Activated naive CD8-positive, alpha-beta T cell treated with anti-CD3 and anti-CD28 coated beads for 36 hours (primary cell): ENCODE measurements at places on chromosomes 16 and 17.

- peak; percentile 57 for DNase-seq
These were observed at the start of gene CRYM for GRCh38 chr16:21277927-21278706. TSS of gene CRYM (minus strand) at chr16:21278290. CDS start at chr16:21278251, 39 bp downstream.

DNA sequence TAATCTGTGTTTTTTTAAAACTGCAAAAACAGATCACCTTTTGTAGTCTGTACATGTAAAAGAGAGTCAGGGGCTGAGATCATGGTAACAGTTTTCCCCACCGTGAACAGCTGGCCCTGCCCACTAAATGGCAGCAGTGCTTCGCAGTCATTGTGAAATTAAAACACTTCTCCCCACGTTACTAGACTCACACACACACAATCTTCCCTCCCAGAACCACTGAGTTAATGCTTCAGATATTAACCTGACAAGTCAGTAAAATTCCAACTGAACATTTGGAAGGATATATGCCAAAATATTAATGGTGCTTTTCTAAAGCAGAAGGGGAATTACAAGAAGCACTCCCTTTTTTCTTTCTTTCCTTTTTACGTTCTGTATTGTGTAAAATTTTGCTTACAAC, 1.2 kb upstream of the CD300LG start:
- DNase-seq: no peak

DNA sequence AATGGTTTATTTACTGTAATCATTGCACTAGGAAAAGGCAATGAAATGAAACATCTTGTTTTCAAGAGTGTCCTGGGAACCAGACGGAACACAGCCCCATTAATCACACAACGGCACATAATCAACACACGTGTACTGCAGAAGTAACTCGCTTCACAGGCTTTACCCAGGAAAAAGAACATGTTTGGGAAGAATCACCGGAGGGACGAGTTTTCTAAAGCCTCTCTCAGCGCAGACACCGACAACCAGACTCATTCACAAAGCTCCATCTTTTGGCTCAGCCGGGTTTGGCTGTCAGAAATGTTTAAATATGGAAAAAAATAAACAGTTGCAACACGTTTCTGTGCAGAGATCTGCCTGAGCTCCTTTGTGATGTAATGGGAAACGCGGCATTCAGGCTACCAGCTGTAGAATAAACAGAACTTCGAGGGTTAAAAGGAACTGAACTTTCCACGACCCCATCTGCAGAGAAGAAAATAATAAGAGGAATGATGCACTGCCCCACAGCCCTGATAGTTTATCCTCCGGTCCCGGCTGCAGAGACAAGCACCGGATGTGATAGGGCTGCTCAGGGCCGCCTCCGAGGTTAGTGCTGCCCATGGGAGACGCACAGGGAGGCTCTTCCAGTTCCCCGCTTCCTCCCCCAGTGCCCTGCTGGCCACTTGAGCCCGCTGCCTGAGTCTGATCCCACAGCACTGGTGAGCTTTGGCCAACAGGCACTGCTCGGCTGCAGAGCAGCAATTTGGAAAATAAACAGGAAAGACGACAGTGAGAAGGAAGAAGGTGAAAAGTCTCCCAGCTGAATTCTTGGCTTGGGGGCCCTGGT, 119.8 kb downstream of the HIC1 start:
- DNase-seq: no peak

- DNase-seq: no peak
These were observed 3.1 kb downstream of the MAF start for GRCh38 chr16:79597277-79598062.

DNA sequence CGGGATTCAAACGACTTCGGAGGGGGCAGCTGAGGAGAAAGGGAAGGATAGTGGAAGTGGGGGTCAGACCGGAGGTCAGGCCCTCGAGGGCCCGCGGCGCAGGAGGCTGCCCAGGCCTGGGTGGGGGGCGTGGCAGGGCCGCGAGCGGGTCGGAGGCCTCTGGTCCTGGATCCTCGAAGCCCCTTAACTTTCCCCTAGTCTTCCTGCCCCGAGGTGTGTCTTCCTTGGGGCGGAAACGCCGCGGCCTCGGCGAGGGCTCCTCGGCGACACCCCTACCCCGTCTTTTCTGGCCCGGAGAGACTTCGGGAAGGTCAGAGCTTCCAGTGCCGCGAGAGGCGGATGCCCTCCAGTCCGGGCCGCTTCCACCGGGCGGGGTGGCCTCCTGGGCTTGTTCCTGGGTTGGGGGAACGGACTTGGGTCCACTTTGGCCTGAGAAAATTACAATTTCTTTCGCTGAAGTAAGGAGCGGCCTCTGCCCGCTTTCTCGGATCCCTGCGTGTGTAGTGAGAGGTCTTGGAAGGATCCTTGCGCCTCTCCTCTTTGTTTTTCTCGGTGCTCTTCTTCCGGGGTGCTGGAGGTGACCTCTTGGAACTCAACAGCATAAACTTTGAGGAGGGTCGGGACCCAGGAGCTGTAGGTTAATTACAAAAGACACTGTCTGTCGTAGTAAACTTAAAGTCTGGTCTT, 491 bp downstream of the IST1 start:
- DNase-seq: no peak

- DNase-seq: no peak
These were observed 293.1 kb downstream of the HS3ST3B1 start for GRCh38 chr17:14593956-14594355.

- DNase-seq: no peak
These were observed 23.7 kb downstream of the ARSG start for GRCh38 chr17:68314916-68315535.

- no peak for DNase-seq
These were observed 70.1 kb upstream of the CREBBP start for GRCh38 chr16:3950343-3951193.

- DNase-seq: no peak
These were observed 9.2 kb upstream of the MSLN start for GRCh38 chr16:751152-752006.

GRCh38 chr17:3766779-3767178, 34.2 kb downstream of the ITGAE start:
- no peak for DNase-seq

GRCh38 chr17:36197387-36197703, 787 bp upstream of the CCL3L1 start:
- DNase-seq: no peak

- peak; percentile 39 for DNase-seq
These were observed 17.6 kb upstream of the SSTR5 start for GRCh38 chr16:1054660-1055556.

- no peak for DNase-seq
These were observed 32.1 kb downstream of the PRKAR1A start for GRCh38 chr17:68544111-68544915.

GRCh38 chr17:21190078-21190477, 23.9 kb downstream of the TMEM11 start:
- no peak for DNase-seq

GRCh38 chr17:19369846-19370492, 7.4 kb upstream of the B9D1 start:
- DNase-seq: no peak

GRCh38 chr17:10018461-10018891, 113.4 kb upstream of the RCVRN start:
- DNase-seq: no peak

DNA sequence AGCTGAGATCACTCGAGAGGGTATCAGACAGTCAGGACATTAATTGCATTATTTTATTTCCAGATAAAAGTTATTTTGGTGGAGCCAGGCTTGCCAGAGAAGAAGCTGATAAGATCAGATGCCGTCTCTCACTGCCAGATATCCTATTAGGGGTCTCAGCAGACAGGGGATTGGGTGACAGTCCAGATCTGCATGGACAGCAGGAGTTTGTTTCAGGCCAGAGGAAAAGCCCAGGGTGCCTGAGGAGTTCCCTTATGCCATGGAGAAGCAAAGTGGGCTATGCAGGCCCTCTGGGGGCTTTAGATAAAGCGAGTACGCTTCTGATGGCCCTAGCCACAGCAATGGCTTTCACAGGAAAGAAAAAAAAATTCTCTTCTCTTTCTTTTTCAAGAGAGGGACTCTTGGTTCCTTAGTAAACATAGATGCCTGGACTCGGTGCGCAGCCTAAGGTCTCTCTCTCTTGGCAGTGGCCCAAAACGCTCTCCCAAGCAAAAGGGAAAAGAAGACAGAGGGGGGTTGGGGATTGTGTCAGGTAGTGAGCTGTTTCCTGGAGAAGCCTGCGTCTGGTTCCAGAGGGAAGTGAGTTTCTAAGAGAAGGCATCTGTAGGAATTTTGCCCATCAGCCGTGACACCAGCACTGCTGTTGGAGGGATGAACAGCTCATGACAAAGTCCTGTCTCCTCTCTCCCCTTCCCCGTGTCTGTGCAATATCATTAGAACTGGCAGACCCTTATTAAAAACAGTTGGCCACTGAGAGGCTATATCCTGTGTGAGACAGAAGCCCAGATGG, 166.3 kb upstream of the FOXF1 start:
- no peak for DNase-seq

- DNase-seq: no peak
These were observed 3.9 kb upstream of the WFIKKN2 start for GRCh38 chr17:50831471-50831928.

GRCh38 chr17:52383493-52384100, 225.1 kb upstream of the CA10 start:
- DNase-seq: peak; percentile 22
